ENCODE measurements at places on chromosomes 7 and 10.

GRCh38 chr7:102167254-102167653 is 119.4 kb upstream of the SH2B2 start:
- DNase-seq, result no peak

DNA sequence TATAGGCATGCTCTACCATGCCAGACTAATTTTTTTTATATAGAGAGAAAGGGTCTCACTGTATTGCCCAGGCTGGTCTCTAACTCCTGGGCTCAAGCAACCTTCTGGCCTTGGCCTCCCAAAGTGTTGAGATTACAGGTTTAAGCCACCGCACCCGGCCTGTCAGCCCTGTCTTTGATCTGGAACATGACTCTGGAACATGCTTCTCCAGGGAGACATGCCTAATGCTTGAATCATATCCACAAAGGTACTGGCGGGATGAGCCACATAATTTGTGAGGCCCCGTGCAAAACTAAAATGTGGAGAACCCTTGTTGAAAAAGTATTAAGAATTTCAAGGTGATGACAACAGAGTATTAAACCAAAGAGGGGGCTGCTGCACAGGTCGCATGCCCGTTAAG is 282.8 kb downstream of the ARHGAP12 start:
- no peak for DNase-seq

DNA sequence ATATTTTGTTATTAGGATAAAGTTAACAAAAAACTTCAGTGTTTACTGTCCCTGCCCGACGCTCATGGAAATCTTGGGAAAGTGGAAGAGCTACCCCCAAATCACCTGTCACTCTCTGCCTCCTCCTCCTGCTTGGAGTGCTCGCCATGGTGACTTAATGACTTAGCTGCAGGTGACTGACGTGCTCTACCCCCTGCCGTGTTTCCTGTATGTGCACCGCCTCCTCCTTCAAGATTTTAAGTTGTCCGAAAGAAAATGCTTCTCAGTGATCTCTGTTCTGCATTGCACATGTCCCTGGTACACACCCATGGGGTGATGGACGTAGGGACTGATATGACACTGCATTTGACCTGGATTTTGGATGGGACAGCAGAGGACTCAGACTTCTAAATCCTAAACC is 338.8 kb upstream of the SHH start:
- DNase-seq, result no peak

DNA sequence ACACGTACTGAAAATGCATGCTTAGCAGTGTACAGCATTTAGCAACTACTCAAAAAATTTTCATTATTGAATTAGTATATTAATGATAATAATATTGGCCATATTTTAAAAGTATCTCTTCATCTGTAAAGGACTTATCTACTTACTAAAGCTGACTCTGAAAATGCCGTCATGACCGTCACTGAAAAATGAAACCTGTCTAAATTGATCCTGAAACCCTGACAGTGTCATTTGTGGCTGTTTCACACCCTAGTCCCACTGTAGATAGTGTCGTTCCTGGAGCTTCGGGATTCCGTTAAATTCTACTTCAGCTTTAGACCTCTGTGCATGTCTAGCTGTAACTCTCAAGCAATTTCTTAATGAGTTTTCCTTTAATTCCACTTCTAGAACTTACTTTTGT is 35.8 kb upstream of the EZH2 start:
- no peak for DNase-seq

- no peak for DNase-seq
Observed at GRCh38 chr10:7519351-7519750, 108.5 kb upstream of the SFMBT2 start.

DNA sequence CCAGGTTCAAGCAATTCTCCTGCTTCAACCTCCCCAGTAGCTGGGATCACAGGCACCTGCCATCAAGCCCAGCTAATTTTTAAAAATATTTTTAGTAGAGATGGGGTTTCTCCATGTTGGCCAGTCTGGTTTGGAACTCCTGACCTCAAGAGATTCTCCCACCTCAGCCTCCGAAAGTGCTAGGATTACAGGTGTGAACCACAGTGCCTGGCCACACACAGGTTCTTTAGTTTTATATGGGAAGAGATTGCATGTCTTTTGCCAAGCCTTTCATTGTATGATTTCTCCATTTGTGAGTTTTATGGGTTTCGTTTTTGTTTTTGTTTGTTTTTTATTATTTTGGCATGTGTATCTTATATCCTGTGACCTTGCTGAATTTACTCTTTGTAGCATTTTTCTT is 40.9 kb downstream of the C1GALT1 start:
- DNase-seq, result no peak

DNA sequence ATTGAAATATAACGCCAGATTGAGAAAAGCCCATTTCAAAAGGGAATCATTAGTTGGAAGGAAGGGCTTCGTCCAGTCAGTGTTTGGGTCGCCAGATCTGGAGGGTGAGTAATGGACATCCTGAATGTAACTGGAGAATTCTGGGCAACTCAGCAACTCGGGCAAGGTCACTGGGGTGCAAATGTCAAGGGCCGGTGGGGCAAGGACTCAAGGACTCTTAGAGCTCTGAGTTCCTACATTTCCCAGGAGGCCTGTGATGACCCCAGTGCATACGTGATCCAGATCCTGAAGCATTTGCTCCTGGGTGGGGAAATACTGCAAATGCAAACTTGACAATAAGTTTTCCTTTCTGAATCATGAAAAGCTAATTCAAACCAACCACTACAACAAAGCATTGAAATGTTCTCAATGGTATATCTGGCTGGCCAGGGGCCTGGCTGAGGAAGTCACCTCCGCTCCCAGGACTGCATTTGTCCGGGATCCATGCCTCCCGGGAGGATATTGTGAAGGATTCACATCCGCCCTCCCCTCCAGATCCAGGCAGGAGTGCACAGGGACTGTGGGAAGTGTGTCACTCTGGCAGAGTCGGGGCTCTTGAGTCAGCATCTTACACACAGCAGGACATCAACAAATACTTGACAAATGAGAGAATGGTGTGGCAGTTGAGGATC is 164.0 kb downstream of the FANK1 start:
- DNase-seq, result no peak

DNA sequence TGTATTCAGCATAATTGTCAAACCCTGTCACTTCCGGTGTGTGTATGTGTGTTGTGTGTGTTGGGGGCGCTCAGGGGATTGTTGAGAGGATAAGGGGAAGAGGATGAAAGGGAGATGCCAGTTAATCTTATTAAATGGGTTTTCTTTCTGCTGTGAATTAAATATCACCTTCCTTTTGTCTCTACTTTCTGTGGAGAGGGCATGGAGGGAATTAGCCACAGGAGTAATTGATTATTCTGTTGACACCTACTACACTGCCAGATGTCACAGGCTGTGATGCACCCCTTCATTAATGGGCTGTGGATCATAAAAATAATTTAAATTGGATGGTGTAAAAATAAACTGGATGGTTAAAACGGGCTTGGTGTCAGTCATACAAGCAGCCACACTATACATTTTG is 311.9 kb downstream of the MDFIC start:
- no peak for DNase-seq

DNA sequence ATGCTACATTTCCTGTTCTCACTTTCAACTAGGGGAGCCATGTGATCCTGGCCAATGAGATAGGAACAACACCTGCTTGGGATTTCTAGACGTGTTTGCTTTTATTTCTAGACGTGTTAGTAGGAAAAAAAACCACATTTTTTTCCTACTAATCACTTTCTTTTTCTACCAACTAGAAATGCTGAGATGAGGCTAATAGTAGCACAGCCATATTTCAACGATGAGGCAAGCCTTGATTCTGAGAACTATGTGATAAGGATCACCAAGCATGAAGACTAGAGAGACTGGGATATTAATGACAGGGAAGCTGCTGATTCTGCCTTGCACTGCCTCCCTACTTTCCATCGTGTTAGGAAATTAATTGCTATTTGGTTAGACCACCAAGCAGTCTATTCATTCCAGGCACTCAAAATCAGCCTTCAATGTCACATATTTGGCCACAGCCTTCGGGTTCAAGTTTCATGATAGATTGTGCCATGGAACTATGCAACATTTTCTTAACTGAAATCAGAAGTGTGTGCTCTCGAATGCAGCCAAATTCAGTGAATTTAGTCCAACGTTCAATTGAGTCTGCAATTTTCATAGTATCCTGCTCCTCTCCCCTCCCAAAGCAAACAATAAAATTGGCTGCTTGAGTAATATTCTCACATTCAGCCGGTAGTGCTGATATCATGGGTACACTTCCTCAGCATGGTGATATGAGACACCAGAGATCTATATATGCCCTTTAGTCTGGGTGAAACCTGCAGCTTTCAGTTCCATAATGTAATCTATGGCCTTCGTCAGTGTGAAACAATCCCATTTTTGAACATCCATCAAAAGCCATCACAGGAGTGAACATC is 98.1 kb downstream of the GPR37 start:
- DNase-seq, result no peak

GRCh38 chr7:6658618-6659345 is 21.7 kb downstream of the ZNF316 start:
- no peak for DNase-seq

- DNase-seq, result no peak
Observed at GRCh38 chr7:74254858-74255379, 720 bp upstream of the RFC2 start.

GRCh38 chr10:84820120-84820519 is 491.7 kb downstream of the CCSER2 start:
- DNase-seq, result no peak

DNA sequence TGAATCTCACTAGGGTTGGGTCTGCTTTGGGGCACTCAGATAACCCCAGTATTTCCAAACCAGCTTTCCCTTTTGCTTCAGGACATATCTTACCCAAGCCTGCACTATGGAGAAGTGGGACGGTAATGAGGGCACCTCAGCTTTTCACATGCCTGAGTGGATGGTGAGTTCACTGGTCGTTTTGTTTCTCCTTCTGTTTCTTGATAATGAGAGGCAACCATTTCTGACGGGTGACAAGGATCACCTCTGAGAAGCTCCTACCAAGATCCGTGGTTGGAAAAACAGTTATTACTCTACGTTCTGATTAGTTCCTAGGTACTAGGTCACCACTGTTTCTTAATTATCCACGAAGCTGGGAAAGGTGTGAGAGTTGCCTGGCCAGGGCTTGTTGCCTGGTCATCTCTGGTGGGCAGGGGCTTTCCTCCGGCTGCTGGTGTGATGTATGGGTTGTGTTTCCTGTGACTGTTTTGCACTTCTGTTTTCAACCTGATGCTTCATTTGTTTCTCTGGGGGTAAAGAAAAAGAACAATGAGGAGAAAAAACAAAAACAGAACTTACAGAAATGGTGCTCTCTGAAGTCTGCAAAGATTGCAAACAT is 65.7 kb upstream of the STRIP2 start:
- no peak for DNase-seq

- no peak for DNase-seq
Observed at GRCh38 chr10:17409170-17409733, 45.1 kb downstream of the ST8SIA6 start.

- DNase-seq, result no peak
Observed at GRCh38 chr7:158735935-158736334, 31.3 kb upstream of the NCAPG2 start.

DNA sequence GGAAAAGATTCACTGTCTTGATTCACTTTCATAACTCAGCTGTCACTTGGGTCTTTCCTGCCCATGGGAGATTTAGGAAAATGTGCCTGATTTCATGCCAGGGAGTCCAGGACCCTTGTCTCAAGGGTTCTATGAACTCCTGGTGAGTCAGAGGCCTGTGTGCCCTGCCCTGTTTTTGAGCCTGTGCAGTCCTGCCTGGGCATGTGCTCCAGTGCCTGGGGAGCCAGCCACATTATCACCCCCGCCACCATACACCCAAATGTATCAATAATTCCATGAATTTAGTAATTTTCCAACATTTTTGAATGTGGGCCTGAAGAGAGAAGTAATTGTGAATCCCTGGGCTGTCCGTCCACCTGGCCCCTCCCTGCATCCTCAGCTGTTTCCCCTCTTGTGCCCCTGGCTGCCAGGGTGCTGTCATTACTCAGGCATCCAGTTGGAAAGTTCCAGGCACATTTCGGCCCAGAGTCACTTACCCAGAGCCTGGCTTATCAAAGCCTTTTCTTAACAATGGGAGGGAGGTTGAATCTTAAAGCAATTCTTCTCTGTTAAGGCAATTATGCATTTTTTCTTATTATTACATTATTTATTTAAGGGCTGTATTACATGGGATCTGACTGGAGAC is 287.8 kb upstream of the CDC14C start:
- no peak for DNase-seq

DNA sequence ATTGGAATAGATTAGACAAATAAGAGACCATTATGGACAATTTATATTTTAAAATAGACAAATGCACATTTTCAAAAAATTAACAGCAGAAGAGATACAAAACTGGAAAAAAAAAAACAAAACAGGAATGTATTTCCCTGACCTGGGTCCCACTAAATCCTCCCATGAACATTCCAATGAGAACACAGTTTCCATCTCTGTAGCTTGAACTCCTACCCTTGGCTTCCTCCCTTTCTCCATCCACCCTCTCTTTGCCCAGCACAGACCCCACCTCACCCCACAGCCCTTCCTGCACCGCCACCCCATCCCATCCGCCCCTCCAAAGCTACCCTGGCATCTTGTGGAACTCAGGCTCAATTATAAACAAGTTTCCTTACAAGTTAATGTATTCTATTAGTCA is 71.2 kb upstream of the MPP7 start:
- no peak for DNase-seq

DNA sequence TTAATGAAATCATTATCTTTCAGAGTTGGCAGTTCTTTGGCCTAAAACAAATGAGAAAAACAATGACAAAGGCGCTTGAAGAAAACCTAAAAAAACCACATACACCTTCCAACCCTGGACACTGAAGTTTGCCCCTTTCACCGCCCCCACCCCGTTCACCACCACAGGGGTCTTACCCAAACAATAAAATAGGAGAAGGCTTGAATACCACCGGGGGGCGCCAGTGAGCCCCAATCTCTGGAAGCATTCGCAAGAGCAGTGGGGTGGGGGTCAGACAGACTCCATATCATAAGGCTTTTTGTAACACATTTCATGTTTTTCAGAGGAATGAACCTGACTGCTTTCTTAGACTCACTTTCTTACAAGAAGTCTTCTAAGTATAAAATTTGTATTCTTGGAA is 163.6 kb downstream of the PIP4K2A start:
- no peak for DNase-seq

- no peak for DNase-seq
Observed at GRCh38 chr10:12579954-12580858, 230.9 kb downstream of the CAMK1D start.

DNA sequence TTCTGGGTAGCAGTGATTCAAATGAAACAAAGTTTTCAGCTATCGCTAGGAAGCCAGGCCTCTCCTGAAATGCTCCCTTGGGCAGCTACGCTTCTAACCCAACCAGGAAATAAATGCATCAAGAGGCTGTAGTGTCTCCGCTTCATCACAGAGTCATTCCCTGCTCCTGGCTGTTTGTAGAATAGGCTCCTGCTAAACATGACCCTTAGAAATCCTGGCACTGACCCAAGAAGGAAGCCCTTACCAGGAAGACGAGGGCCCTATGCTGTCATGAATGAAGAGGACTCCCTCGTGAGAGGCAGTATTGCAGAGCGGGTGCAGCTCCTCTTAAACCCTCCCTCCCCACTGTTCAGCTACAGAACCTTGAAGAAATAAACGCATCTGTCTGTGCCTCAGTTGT is 48.3 kb downstream of the NOD1 start:
- DNase-seq, result peak; percentile 91

Data from LNCaP clone FGC (cell line).